ENCODE measurements at places on chromosomes 2 and 18.

- DNase-seq: no peak
Measured at GRCh38 chr2:85929096-85930050, 40.6 kb upstream of the ST3GAL5 start.

DNA sequence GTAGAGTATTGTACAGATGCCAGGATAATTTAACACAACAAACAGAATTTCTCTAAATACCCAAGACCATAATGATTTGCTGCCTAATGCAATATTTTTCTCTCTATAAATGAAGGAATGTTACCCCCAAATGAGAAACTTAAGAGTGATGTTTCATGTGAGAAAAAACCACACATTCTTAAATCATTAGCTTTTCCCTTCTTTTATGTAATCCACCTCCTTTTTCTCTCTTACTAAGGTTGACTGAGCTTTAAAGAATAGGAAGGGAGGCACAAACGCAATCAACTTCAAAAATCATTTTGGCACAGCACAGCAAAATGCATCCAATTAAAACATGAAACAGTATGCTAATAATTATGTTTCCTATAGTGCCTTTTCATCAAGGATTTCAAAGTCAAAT, 698.1 kb upstream of the CDH2 start:
- DNase-seq: no peak

DNA sequence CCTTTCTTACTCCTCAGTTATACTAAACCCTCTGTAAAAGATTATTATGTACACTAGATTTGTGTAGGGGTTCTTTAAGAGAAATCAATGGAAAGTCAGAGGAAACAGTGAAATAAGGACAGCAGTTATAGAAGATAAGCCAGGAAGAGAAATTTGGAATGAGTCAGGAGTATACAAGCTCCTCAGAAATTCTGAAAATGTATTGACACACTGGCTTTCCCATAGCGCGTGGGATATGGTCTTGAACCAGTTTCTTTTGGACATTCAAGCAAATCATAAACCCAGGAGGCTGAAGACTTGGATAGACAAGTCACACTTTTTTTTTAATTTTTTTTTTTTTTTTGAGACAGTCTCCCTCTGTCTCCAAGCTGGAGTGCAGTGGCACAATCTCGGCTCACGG, 316.1 kb upstream of the MMADHC start:
- DNase-seq: no peak

DNA sequence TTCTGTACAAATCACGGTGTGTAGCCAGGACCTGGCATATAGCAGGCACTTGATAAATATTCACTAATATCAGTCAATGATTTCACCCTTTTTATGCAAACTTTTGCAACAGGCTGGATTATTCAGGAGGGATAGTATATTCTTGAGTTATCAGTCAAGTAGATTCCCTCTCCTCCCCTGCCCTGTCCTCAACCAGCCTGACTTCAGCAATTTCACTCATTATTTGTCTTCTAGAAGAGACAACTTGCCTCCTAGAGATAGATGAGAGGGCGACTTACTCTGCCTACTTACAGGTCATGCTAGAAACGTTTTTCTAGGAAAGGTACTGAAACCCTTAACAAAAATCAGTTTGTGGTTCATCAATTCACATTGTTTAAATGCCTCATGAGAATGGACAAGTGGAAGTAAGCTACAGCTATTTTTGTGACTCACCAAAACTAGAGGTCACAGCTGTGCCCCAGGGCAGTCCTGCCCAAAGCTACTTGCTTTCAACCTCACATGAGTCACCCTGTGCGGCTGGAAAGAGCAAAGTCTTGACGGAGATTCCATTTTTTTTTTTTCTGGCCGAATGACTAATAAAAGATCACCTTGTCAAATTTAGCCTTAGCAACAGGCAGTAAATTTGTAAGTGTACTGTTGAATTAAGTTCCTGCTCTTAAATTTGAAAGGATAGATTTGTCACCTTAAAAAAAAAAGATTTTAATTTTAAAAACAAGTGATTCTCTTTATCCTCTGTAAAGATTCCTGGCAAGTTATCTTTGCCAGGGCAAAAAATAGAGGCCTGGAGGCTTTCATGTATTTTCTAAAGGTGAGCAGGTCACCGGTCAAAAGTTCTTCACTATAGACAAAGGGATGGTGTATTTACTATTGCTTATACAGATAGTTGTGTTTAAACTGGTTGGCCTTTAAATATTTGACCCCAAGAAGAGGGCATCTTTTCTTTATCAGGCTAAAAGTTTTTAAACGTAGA, 109.0 kb upstream of the SLC35G4 start:
- peak; percentile 91 for DNase-seq

DNA sequence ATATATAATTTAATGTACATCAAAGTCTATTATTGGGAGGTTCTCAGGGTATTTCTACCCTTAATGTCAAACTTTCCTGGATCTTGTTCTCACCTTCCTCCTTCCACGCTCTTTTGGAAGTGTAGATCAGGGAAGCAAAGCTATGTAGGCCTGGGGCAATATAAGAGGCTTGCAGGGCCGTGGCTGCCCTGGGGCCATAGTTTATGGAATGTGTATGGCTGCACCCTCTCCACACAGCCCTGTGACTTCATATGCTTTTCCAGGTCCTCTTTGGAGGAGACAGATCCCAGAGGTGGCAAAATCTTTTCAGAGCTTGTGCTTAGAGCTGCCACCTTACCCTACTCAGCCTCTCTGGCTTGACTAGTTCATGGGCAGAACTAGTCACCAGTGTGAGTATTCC, 82.9 kb downstream of the PLB1 start:
- no peak for DNase-seq

- no peak for DNase-seq
Measured at GRCh38 chr2:121211689-121212151, 73.3 kb downstream of the TFCP2L1 start.

- no peak for DNase-seq
Measured at GRCh38 chr2:15594291-15595256, 2.9 kb downstream of the DDX1 start.

- DNase-seq: peak; percentile 65
Measured at GRCh38 chr2:171712051-171712450, 24.8 kb downstream of the DYNC1I2 start.

- no peak for DNase-seq
Measured at GRCh38 chr2:177143444-177143843, 69.2 kb upstream of the HNRNPA3 start.

Measured in smooth muscle cell of the brain vasculature (primary cell).